Activated T-helper 1 cell treated with anti-CD3 and anti-CD28 coated beads, Interleukin-12 subunit alpha, Interleukin-12 subunit beta, Interleukin-2, Interleukin-4 antibody, amounts not matched to agents 30 ng/mL and 10 ng/mL and 1 ng/mL, durations not matched to agents 14 hours and 24 hours and 36 hours (primary cell): ENCODE measurements at places on chromosomes 11 and 22.

GRCh38 chr22:41048791-41049717, 43.3 kb upstream of the EP300 start:
- no peak for DNase-seq

DNA sequence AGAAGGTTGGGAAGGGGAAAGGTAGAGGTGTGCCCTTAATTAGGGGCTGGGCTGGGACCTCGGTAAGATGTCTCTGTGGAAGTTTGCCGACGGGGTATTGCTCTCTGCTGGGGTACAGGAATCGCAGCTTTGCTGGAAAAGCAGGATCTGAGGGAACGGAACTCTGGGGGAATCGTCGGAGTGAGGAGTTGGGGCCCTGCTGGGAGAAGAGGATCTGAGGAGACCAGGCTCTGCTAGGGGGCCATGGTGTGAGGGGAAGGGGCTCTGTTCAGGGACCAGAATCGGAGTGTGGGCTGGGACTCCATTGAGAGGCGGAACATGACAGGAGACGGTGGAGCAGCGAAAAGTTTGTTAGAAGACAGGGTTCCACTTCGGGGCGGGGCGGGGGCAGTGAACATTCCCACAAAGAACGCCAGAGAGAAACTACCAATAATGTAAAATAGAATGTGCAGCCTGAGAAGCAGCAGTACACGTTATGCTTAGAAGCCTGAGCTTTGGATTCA, 456 bp downstream of the AAMDC start:
- peak; percentile 5 for DNase-seq

- DNase-seq, result no peak
Observed at GRCh38 chr11:27468209-27468994, 4.2 kb downstream of the LGR4 start.

DNA sequence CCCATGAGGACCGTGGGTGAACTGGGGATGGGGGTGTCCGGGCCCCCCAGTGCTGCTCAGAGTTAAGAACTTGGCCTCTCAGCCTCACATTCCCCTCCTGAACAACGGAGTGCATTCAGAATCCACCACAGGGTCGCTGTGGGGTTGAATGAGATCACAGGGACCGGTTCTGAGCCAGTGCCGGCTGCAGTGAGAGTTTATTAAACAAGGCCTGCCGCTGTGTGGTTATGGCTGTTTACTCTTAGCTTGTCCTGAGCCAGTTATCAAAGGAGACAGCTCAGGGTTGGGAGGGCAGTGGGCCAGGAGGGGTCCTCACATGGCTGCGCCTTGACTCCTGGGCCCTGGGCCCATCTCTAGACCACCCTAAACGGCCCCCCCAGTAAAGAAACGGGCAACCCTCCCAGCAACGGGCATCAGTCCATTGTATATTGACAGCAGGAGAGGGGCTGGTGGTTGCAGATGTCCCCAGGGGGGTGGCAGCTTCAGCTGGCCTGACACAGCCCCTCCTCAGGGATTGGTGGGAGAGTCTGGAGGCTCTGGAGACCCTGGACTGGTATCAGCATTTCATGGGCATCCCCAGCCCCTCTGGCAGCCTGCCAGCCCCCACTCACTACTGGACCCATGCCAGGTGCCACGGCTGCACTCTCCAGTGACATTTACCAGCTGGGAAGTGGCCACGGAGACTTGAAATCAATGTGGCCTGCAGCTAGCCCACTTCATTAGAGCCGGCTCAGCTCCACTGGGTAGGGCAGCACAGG, 15.1 kb upstream of the CABP7 start:
- no peak for DNase-seq

DNA sequence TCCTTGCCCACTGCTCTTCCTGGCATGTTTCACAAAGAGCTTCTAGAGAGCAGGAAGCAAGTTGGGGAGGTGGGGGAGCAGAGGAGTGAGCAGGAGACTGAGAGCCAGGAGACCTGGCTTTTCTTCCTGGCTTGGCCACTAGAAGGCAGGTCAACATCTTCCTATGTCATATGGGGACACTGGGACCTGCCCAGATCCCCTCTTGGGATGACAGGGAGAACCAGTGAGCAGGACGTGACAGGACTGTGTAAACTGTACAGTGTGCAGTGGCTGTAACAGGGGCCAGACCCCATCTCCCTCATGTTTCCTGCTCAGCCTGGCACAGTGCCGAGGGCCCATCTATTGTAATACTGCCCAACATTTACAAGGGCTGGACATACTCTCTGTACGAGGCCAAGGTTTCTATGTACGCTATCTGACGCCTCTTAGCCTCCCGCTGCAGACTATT, 29.4 kb downstream of the GDPD5 start:
- DNase-seq, result no peak

DNA sequence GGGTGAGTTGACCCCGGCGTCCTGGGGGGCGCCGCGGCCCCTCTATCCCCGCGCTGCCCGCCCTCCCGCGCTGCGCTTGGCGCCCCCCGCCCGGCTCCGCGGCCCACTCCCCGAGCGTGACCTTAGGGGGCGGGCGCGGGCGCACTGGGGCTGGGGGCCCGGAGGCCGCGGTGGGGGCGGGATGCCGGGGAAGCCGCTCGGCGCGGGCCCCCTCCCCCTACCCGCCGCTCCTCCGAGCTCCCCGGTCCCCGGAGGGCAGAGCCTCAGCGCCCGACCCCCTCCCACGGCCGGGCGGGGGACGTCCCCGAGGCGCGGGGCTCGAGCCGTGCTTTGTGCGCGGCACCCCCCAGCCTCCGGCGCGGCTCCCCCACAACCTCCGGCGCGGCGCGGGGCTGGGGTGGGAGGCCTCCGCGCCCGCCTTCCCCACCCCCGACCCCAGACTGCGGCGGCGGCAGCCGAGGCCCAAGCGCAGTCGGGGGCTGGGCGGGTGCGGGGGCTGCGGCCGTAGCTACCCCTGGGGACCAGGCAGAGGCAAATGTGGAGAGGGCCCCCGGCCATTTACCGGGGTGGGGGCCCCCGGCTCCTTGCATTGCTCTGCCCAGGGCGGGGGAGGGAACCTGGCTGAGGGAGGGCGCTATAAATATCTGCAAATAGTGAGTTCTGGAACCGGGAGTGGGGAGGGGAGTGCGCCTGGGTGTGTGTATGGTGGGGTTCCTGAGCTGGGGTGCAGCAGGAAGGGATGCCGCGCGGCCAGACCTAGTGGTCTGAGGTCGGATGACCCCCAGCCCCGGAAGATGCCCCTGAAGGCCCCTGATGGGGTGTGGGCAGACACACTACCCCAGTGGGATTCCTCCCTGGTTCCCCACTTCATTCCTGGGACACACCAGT, 988 bp downstream of the MGAT3 start:
- DNase-seq, result no peak

DNA sequence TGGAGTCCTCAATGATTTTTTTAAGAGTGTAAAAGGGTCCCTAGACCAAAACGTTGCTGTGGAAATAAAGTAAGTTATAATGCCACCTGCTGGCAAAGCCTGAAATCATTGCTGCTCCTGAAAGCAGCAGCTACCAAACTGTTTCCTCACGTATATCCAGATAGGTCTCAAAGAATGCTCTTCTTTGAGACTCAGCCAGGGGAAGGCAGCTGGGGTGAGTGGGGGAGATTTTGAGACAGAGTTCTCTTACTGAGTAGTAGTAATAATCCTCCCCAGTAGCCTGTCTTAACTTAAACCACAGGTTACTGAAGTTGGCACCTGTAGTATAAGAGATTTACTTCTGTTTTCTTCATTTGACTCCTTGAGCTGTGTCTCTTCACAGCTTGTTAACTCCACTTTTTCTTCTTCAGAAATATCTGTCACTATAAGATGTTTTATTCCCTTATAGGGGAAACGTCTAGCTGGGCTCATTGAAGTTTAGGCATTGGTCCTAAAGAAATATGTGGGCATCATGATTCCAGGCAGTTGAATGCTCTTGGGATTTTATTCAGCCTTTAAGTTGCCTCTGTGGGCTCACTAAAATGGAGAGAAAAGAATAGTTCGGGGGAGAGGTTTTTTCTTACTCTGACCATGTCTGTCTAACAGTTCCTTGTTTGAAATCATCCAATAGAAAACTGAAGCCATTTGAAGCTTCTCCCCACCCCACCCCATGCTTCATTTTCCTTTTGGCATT, 77.9 kb downstream of the BTBD10 start:
- no peak for DNase-seq

DNA sequence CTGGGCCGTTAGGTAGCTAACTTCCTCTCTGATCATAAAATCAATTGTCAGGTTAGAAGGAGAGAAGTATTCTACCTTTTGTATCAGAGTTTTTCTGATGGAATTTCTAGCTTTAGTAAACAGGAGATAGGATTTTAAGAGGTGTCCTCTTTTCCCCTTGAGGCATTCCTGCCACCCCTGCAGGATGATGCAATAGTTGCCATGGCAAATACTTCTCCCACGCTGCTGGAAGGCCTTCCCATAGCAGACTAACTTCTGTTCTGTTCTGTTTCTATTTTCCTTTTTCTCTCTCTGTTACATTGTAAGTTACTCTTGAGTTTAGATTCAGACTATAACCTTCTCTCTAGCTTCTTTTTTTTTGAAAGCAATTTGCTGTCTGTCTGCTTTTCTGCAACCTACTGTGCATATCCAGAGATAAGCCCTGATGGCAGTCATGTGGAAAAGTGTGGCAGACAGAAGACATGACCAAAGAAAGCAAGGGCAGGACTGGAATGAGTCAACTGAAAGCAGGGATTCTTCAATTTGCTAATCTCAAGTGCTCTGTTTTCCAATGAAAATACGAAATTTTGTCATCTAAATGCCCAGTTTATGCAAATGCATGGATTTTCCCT, 679.1 kb downstream of the DLG2 start:
- DNase-seq, result no peak

- no peak for DNase-seq
Observed at GRCh38 chr11:82117362-82117761, 616.3 kb downstream of the FAM181B start.

DNA sequence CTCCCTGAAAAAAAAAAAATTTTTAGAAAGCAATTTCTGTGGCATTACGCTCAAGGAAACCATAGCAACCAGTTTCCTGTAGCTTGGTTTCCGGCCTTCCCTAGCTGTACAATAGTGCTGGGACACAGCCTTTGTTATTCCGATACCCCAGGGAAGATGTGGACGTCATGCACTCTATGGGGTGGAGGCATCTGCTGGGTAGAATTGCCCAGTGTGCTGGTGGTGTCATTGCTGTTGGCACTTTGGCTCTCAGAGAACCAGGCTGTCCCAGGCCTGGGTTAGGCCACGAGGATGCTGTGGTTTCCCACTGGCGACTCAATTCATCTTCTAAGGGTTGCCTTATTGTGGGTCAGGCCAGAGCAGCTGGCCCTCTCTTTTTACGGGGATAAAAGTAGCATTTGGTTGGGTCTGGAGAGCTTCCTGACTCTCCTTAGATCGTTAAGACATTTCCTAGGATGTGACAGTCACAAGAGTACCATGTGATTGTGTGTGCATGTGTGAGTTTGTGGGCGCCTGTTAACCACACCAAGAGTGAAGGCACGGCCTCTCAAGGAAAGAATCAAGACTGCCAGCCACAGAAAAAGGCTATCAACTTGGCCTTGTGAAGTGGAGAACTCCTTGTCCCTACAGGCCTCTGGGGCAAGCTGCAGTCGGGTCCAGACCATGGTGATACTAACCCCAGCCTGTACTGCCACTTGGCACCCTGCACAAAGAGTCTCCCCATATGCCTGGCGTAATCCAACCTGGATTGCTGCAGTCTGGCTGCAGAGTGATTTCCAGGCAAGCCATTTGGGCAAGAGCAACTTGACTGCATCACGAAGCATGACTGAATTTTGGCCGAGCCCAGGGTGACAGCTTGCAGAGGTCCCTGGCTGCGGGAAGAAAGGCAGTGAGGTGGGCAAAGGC, 35.9 kb upstream of the NAV2 start:
- no peak for DNase-seq

DNA sequence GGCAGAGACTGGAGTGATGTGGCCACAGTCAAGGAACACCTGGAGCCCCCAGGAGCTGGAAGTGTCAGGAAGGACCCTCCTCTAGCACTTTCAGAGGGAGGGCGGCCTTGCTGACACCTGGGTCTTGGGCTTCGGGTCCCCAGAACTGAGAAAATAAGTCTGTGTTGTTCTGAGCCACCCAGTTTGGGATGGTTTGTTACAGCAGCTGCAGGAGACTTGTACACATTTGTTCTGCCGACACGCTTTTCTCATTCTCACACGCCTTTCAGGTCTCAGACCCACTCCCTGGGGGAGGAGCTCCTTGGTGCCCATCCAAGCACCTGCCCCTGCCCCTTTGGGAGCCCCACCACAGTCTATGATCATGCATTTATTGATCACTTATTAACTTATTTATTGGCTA, 47.2 kb upstream of the SMIM38 start:
- no peak for DNase-seq

DNA sequence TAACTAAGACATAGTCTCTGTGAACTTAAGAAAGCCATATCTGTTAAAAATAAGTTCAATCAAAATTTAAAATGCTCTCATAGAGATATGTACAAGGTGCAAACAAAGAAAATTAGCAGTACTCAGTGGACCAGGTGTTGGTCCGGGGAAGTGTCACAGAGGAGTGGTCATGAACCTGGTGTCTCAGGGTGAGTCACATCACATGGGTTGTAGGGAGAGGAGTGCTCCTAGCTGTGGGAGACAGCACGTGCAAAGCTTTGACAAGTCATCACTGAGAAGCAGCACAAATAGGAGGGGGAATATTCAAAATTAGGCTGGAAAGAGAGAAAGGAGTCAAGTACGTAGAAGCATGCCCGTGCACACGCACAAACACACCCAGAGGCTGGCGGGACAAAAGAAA, 438.1 kb downstream of the NTM start:
- no peak for DNase-seq

DNA sequence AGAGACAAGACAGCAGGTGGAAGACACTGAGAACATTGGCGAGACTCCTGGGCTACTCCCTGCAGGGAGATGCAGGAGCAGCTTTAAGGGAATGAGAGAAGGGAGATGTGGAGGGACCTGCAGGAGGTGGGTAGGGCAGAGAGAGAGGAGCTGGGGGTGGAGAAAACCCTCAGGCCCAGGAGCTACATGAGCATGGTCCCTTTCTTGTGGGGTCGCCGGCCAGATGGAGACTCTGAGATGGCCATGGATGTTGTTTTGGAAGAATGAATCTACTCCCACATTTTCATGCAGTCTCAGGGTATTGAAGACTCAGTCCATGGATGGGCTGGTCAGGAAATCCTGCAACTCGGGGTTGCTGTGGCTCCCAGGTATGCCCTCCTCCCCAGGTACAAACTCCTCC, 1381.9 kb downstream of the TBC1D22A start:
- DNase-seq, result no peak

DNA sequence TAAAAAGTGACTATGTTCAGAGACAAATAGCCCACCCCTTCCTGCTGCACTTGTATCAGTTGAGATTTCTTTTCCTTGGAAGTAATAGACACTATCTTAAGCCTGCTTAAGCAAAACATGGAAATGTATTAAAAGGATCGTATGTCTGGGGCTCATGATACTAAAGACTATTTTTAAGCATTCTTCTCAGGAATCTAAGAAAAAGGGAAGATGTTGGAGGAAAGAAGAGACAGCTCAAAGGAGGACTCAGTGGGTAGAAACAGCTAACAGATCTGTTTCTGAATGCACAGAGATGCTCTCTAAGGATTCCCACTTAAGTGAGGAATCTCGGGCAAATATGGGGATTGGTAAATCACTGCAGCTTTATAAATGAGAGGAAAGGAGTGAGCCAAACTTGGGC, 62.5 kb downstream of the FAM76B start:
- no peak for DNase-seq

DNA sequence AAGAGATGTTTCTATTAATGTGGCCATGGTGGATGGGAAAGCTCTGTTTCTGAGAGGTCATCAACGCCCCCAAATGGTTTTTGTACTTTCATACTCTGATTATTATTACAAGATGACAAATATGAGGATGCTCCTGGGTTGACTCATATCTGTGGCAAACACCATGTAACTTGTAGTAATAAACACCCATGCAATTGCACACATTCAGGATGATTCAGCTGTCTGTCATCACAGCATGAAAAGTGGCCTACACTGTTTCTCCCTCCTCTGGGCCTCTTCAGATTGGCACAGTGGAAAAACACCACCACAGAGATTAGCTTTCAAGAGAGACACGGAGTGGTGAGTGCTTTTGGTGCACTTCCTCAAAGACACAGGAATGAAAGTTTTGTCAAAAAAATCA, 85.4 kb downstream of the MTNR1B start:
- DNase-seq, result no peak
